H1 (cell line): ENCODE measurements at places on chromosomes 2 and 18. TPM values are rescaled to one million over a fixed set of nuclear protein-coding genes. Genes with fewer than 3 reads are reported as not detected.

- no peak overlapping the region for H3K27ac ChIP-seq
- H3K4me1 ChIP-seq = no peaks in the 10 kb centered on the region
- no peak for DNase-seq
Measured at GRCh38 chr2:110946902-110947301, 173.8 kb upstream of the BCL2L11 start.

GRCh38 chr2:42859006-42859552 is 66.7 kb upstream of the HAAO start:
- no peaks in the 10 kb centered on the region for H3K36me3 ChIP-seq
- H3K27me3 ChIP-seq = no peaks in the 10 kb centered on the region
- no peak overlapping the region for H3K27ac ChIP-seq
- no peaks in the 10 kb centered on the region for H3K4me1 ChIP-seq

Gene DPYSL5
- 16.3 and 16.4 TPM in 2 replicates for total RNA-seq

Gene DNAH6
- total RNA-seq = 0.31 and 0.43 TPM in 2 replicates

Gene SERPINB13
- not detected in 2 replicates for total RNA-seq
